ENCODE measurements at places on chromosomes 7 and 10.

DNA sequence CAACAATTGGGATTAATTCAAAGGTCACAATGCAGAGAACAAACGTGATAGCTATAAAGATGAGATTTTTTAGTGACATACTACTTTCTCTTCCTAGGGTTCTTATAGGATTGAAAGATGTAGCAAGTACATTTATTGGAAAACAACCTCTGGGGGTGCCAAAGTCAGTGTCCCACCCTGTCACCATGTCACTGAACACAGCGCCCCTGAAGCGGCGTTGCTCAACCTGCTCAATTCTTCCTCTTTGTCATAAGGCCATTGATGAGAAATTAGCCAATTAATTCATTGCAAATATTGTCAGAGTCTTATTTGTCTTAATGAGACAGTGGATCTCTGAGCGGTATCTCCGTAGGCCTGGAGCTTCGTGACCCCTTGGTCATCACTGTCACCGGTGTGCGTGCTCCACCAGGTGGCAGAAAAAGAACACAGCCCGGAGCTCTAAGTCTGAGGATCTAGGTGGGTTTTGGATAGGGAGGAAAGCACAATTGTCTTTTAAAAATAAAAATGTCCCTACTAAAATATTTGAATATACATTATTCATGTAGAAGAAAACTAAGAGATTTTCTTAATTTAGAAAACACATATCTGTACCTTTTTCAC is 362.6 kb downstream of the PAXIP1 start:
- DNase-seq = no peak

GRCh38 chr7:150979713-150980390 is 1.7 kb upstream of the KCNH2 start:
- no peak for DNase-seq

GRCh38 chr10:50619882-50620281 is 3.9 kb downstream of the SGMS1 start:
- DNase-seq = no peak

- no peak for DNase-seq
Measured at GRCh38 chr7:116726713-116727431, 54.9 kb downstream of the MET start.

- DNase-seq = no peak
Measured at GRCh38 chr7:121016966-121017365, 28.5 kb downstream of the CPED1 start.

DNA sequence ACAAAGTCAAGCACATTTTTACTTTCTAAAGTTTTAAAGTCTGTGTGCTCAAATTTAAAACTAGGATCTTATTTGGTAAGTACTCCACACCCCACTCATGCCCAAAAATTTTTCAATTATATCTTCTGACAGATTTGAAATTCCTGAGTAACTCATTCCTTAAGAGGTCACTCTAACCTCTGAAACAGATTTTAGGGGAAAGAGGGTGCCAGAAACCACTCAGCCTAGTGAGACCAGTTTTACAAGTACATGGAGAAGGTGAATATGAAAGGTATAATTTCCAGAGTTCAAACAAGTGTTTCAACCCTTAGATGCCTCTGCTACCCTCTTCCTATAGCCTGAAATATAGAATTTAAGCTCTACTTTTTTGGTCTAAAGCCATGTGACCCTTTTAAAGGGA is 79.2 kb downstream of the C7orf25 start:
- no peak for DNase-seq

- no peak for DNase-seq
Measured at GRCh38 chr7:85522070-85522469, 335.2 kb upstream of the SEMA3D start.

- DNase-seq = no peak
Measured at GRCh38 chr7:27933671-27934565, 194.0 kb downstream of the TAX1BP1 start.

- DNase-seq = no peak
Measured at GRCh38 chr10:45452268-45452667, 78.3 kb downstream of the ALOX5 start.

All from SIG-M5 (cell line).